ENCODE measurements at places on chromosomes 6 and 20.

DNA sequence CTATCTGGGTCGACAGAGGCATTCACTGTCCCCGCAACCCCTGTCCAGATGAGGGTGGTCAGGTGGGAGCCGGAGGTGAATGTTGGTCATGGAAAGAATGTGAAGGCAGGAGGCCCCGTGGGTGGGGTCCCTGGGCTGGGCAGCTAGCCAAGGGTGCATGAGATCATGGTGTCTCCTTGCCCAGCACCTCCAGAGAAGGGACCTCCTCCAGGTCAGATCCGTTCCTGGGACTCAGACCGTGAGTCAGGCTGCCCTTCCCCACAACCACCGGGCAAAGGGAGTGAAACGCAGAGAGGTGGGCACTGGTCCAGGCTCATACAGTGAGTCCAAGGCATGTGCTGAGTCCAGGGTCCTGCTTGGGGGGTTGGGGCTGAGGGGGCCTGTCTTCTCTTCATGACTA is 3.5 kb downstream of the FOXS1 start:
- no peak for DNase-seq

DNA sequence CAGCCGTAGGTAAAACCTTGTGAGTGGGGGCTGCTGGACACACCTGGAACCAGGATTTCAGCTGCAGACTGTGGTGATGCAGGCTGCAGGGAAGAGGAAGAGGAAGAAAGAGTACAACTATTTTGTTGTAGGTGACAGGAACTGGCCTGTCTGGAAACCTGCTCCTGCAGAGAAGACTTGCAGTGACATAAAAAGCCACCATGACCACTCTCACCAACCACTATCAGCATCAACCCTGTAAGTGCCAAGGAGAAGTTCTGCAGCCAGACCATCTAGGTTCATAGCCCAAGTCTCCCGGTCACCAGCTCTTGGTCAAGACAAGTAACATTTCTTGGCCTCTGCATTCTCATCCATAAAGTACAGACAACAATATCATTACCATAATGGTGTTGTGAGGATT is 91.2 kb downstream of the PREX1 start:
- no peak for DNase-seq

GRCh38 chr20:9367328-9367727 is 147.1 kb upstream of the LAMP5 start:
- no peak for DNase-seq

GRCh38 chr6:113187661-113188060 is 669.5 kb upstream of the MARCKS start:
- no peak for DNase-seq

- DNase-seq: no peak
Measured at GRCh38 chr6:107690643-107691061, 133.5 kb downstream of the SCML4 start.

DNA sequence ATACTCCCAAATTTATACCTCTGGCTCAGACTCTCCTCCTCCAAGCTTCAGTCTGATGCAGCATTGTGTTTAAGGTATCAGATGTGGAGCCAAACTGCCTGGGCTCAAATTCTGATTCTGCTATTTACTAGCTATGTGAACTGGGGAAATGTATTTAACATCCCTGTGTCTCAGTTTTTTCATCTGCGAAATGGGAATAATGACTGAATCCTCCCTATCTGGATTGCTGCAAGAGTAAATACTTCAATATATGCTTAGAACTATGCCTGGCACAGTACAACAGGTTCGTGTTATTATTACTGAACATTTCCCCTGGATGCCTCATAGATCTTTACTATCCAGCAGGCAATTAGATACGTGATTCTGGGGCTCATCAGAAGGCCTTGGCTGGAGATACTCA is 5.5 kb downstream of the LRRN4 start:
- DNase-seq: no peak

DNA sequence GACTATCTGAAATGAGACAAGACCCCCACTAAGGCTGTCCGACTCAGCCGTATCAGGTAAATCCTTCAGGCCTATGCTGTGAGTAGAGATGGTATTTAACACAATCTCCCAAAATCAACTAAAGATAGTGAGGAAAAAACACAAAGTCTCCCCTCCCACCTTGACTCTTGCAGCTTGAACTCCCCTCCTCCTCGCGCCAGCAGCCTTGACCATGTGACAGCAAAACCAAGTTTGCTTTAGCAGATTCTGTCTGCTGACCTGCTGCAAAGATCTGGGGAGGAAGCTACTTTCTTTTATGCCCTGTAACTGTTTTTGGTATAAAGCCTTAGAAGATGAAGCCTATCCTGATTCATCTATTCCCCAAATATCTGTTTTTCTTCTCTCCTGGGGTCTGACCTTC is 509.5 kb downstream of the CDH26 start:
- DNase-seq: no peak

GRCh38 chr6:41498968-41499599 is 47.1 kb upstream of the FOXP4 start:
- DNase-seq: no peak

- no peak for DNase-seq
Measured at GRCh38 chr6:161429921-161430490, 156.1 kb upstream of the AGPAT4 start.

DNA sequence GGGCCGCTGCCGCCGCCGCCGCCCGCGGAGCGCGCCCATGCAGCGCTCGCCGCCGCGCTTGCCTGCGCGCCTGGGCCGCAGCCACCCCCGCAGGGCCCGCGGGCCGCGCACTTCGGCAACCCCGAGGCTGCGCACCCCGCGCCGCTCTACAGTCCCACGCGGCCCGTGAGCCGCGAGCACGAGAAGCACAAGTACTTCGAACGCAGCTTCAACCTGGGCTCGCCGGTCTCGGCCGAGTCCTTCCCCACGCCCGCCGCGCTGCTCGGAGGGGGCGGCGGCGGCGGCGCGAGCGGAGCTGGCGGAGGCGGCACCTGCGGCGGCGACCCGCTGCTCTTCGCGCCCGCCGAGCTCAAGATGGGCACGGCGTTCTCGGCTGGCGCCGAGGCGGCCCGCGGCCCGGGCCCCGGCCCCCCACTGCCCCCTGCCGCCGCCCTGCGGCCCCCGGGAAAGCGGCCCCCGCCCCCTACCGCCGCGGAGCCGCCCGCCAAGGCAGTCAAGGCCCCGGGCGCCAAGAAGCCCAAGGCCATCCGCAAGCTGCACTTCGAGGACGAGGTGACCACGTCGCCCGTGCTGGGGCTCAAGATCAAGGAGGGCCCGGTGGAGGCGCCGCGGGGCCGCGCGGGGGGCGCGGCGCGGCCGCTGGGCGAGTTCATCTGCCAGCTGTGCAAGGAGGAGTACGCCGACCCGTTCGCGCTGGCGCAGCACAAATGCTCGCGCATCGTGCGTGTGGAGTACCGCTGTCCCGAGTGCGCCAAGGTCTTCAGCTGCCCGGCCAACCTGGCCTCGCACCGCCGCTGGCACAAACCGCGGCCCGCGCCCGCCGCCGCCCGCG is 730 bp downstream of the INSM1 start:
- no peak for DNase-seq

GRCh38 chr6:19824058-19824807 is 12.9 kb upstream of the ID4 start:
- DNase-seq: no peak

DNA sequence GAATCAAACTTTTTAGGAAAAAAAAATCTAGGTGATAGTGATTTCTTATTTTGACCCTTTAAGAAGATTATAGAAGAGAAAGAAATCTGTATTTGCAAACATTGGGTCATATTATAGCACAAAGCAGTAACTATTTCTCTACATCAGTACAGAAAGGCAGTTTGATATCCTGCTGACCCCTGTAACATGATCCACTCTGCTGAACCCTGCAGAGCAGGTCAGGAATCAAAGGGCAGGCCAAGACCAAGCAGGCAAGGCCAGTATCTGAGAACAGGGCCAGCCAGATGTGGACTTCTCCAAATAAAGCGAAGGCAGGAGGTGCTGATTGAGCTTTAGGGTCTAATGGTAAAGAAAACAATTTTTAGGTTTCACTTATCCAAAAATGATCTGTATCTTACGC is 239.4 kb downstream of the PTPRK start:
- DNase-seq: no peak

GRCh38 chr6:143227675-143228074 is 167.0 kb downstream of the AIG1 start:
- no peak for DNase-seq

GRCh38 chr6:159654483-159655098 is 38.5 kb downstream of the SOD2 start:
- DNase-seq: peak; percentile 63

- DNase-seq: no peak
Measured at GRCh38 chr6:112269114-112269513, 14.7 kb upstream of the LAMA4 start.

GRCh38 chr6:21201187-21201586 is 392.4 kb upstream of the SOX4 start:
- DNase-seq: no peak

DNA sequence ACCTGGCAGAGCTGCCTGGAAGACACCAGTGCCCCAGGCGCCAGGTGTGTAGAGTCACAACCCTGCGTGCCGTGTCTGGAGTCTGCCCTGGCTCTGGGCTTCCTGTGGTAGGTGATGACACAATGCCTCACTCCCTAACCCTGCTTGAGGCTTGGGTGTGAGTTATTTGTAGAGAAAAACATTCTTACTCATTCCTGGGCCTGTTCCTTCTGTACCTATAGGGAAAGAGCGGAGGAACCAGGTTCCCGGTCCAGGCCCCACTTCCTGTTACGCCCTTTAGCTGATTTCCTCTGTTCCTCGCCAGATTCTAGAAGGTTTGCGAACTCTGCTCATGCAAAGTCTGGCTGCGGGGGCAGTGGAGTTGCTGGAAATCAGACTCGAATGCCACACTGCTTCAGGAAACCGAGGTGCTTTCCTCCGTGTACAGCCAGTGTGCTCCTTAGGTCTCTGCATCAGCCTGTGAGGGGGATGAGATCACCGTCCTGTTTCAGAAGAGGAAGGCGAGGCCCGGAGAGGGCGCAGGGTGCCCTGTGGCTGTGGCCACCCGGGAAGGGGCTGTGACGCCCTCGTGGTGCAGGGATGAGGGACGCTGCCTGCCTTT is 67.1 kb upstream of the DUSP22 start:
- peak; percentile 46 for DNase-seq

DNA sequence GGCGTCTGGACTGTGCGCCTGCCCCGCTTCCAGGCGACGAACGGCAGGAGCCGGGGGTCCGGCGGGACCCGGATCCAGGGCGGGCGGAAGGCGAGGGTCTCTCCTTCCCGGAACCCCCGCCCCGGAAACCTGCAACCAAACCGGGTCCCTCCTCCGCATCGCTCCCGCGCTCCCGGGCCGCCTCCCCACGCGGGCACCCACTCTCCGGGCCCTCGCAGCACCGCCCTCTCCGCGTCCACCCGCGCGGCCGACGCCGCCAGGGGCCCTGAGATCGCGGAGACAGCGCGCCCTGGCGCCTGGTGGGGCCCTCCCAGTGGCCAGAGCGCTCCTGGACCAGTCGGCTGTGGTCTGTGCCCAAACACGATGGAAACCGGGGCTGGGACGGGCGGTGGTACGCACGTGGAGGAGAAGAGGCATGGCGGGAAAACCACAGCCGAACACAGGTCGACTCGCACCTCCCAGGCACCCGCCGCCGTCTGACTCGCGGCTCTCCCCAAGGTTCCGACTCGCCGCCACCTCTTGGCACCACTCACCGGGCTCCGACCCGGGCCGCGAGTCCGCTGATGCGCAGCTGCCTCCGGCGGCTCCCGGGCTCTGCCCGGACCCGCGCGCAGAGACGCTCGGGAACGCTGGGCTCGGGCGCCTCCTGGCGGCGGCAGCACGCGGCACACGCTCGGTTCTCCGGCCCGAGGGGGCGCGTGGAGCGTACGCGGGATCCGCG is 7.9 kb downstream of the NKX2-2 start:
- DNase-seq: peak; percentile 71

- no peak for DNase-seq
Measured at GRCh38 chr6:100057941-100058340, 63.9 kb upstream of the MCHR2 start.

GRCh38 chr6:34000281-34000680 is 145.6 kb downstream of the GRM4 start:
- no peak for DNase-seq

- no peak for DNase-seq
Measured at GRCh38 chr20:45341939-45342854, 6.0 kb downstream of the SDC4 start.

DNA sequence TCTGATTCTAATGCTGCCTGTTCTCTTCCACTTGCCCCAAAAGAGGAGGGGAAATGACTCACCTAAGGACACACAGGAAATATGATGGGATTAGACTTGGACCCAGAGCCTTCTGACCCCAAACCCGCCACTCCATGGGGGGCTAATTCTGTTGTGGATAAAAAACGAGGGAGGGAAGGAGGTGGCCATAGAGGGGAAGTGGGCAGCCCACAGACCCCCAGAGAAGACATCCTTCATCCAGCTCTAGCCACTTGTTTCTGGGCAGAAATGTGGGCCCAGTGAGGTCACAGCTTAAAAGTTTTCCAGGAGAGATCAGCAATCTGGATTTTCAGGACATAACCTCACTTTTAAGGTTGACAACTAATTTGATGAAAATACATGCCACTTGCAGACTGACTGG is 202.1 kb downstream of the ANKRD60 start:
- no peak for DNase-seq

GRCh38 chr20:1811621-1812498 is 83.3 kb upstream of the SIRPA start:
- no peak for DNase-seq

- peak; percentile 64 for DNase-seq
Measured at GRCh38 chr6:36593569-36594028, 563 bp upstream of the SRSF3 start.

- DNase-seq: no peak
Measured at GRCh38 chr20:60040471-60041162, 82.4 kb downstream of the CDH26 start.

DNA sequence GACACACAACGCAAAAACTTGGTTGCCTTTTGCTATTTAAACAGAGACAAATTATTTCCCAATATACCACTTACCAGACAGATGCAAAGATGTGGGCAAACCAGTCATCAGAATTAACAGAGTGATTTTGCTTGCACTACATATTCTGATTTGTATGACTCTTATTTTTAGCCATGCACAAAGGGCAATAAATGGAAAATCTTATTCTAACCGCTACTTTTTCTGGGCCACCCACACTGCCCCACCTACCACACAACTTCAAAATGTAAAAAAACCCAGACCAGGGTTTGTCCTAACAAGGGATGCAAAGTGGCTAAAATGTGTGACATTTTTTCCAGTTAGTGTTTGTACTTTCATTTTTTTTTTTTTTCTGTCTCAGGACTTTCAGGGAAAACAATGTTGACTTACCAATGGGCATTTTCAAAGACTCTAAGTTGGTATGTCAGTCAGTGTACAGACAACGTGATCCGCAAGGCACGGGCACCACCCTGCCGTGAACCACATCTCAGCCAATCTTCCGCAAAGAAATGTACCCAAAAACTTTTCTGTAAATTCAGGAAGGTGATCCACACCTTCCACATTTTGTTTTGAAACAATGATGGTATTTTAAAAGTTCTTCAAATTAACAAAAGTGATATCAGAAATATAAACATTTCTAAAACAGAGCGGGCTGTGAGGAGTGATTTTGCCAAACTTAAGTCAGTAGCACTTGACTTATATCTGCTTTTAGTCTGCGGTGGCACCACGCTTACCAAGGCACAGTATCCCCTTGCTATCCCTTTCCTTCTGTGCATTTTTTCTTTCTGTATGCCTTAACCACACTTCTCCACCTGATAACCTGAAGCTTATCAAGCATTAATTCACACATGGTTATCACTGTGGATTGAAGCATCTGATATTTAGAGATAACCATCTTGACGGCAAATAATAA is 185.6 kb downstream of the GJA10 start:
- peak; percentile 16 for DNase-seq

- no peak for DNase-seq
Measured at GRCh38 chr20:23013429-23013828, 21.7 kb upstream of the SSTR4 start.

Measured in CD4-positive, alpha-beta T cell treated with Interleukin-10 for 1 hour (primary cell).